NAMALWA (cell line): ENCODE measurements at places on chromosomes 1 and 21.

DNA sequence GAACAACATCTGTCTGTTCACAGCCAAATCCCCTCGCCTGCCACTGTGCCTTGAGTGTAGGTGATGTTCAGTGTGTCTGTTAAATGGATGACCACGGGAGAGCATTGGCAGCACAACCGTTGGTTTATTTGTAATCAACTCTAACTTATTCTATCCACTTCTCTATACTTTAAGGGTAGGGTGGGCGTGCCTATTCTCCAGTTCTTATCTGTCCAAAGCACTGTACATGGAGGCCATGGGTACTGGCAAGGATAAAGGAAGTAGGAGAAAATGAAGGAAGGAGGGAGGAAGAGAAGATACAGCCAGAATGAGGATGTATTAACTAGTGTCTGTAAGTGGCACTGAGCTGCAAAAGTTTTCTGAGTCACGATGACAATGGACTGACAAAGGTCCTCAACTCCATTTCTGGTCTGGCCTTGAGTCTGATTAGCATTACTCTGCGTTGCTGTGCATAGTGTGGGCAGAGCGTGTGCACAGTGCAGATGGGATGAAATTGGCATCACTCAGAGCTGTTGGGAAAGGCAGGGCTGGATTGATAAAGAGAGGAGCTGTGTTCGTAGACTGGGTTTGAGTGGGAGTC lies 7.1 kb downstream of the RHOU start:
- no peak for DNase-seq

- no peak for DNase-seq
These were observed 144.5 kb downstream of the BRINP2 start for GRCh38 chr1:177315261-177315660.

GRCh38 chr21:33755354-33755753 lies 113.1 kb downstream of the ITSN1 start:
- DNase-seq, result no peak

DNA sequence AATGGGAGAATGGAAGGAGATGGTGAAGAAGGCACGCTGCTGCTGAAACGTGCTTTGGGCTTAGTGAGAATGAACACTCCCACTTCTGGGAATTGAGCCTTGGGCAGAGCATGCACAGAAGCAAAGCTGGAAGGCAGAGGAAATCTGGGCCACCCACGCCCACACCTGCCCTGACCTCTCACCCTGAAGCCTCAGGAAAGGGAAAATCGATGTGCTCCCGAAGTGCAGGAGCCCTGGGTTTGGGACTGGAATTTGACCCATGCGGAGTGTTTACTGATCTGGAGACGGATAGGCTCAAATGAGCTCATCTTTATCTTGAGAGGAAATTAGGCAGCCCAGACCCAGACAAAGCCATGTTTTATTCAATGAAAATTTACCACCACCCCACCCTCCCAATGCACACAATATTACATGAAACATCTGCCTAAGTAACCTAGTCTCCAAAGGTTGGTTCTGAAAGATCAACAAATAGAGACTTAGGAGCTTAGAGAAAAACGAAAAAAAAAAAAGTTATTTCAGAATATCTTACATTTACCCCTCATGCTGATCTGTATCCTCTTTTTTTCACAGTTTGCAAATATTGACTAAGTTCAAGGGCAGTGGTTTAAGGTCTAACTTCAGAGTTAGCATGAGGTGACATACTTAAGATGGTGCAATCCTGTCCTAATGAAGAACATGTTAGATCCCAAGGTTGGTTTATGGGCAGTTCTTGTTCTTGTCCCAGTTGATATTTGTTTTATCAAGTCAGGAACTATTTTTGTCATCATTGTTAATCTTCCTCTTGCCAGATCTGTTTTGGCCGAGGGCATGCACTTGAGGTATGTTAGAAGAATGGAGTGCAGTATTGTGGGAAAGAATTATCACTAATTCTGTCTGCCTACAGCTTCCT lies 63.0 kb downstream of the PROX1 start:
- DNase-seq, result no peak

DNA sequence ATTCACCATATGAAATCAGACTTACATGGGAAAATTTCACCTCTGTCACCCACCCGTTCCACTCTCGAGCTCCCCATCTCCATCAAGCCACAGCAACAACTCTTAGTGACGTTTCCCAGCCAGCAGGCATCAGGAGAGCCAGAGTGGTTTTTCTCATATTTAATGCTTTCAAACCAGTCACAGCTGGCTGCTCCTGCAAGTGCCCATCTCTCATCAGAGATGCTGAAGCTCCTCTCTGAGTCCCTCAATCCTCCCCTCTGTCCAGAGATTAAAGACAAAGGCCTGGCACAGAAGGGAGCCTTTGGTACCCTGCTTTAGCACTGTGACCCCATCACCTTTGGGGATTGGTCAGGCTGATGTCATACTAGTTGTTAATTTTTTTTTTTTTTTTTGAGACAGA lies 277.3 kb downstream of the DNM3 start:
- DNase-seq, result no peak

DNA sequence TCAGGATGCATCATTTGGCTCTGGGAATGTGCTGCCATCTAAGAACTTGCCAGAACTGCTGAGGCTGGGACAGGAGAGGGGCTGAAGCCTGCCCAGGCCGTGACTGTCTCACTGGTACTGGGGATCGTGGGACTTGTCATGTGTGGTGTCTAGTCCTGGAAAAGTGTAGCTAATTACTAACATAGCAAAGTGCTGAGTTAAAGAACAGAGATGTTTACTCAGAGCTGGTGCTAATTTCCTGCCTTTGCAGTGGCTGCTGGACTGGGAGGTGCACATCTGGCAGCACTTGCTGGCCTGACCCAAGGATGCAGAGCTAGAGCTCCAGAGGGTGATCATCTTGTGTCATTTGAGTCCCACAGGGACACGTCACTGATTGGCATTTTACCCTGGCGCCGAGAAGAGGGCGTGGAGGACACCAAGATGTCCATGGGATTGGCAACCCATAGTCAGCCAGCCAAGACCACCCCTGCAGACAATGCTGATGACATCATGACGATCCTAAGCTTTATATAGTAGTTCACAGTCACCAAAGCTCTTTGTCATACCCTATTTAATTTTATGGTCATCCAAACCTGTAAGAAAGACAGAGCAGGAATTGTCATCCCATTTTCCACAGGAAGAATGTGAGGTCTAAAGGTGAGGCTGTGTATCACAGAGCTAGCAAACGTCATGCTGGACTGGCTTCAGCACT lies 110.1 kb upstream of the SLC44A3 start:
- DNase-seq, result no peak

GRCh38 chr1:109531826-109532364 lies 7.8 kb upstream of the GPR61 start:
- DNase-seq, result no peak

GRCh38 chr1:174966008-174966572 lies 33.7 kb upstream of the CACYBP start:
- no peak for DNase-seq

DNA sequence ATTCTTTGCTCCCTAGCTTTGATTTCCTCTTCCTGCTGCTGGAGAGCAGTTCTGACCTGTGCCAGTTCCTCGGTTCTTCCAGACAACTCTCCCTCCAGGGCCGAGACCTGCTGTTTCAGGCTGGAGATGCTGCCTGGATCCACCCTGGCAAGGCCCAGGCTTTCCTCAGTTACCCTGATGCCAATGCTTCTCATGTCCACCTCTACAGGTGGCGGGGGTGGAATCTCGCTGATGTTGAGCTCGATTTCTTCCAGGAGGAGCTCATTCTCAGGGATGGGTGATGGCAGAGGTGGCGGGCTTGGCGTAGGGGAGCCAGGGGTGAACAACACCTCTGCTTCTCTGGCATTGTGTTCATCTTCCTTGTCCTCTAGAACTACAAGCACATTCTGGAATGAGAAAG lies 45.3 kb downstream of the KANK4 start:
- DNase-seq, result no peak

DNA sequence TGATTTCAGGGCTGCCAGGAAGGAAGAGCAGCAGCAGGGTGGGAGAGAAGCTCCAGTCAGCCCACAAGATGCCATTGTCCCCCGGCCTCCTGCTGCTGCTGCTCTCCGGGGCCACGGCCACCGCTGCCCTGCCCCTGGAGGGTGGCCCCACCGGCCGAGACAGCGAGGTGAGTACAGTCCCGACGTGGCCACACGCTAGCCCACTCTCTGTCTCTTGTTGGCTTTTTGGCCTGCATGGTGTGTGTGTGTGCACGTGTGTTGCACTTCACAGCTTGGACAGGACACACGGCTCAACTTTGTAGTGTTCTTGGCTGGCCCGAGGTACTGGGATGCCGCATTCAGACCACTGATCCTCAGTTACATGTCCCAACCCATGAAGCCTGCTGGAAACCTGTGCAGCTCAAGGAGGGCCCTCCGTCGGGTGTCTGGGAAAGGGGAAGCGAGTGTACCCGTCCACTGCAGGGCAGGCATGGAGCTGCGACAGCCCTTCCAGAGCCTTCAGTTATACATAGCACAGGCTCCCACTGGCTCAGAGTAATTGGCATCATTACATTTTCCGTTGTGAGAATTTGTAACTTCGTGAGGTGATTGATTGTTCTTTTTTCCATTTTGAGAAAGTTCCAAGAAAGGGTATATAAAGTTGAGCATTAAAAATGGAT lies 454 bp downstream of the CORT start:
- no peak for DNase-seq

- DNase-seq, result no peak
These were observed 1652.0 kb downstream of the NCAM2 start for GRCh38 chr21:22650226-22650625.

GRCh38 chr1:226882631-226883409 lies 12.4 kb downstream of the PSEN2 start:
- DNase-seq, result peak; percentile 77

DNA sequence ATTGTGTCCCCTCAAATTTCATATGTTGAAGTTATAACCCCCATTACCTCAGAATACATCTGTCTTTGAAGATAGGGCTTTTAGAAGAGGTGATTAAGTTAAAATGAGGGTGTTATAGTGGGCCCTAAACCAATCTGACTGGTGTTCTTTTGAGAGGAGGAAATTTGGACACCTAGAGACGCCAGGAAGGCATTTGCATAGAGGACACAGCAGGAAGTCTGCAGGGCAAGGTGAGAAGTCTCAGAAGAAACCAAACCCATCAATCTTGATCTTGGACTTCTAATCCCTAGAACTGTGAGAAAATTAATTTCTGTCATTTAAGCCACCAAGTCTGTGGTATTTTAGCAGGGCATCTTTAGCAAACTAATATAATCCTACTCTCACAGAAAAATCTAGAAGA lies 13.0 kb downstream of the GOLPH3L start:
- peak; percentile 30 for DNase-seq

DNA sequence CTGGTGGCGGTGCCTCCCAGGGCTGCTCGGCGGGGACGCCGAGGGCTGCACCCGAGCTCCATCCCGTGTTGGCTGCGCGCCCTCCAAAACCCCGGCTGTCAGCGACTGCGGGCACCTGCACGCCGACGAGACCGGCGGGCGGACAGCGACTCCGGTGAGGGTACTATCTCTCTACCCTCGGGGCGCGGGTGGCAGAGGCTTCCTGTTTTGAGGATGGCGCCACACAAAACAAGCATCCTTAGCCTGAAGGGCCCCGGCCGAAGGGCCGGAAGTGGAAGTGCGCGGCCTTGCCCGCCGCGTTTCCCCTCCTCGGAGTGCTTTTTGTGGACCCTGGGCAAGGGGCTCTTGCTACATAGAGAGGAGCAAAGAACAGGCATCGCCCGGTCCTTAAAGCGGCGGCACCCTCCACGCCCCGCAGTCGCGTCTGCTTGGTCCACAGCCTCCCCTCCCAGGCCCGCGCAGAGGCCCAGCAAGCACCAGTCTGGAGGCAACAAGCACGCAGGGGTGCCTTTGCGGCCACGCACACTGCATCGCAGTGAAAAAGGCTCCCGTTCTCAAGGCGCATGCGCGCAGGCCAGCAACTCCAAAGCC lies 561 bp upstream of the COQ8A start:
- DNase-seq, result peak; percentile 85

DNA sequence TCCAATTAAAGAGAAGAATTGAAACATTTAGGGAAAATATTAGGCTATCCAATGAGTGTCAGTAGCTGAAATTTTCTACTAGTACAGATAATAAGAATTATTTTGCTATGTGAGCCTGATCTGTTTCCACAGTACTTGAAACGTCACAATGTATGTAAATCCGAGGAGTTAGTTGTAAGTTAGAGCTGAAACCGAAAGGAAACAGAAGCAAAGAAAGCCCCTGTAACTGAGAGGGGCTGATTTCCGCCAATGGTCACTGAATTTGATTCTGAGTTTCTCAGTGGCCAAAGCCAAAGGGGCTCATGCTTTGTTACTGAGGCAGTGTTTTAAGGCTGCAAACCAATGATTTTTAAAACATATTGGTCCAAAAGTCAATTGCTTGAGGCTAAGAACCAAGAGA lies 168.3 kb upstream of the DUSP10 start:
- no peak for DNase-seq

- no peak for DNase-seq
These were observed 269.5 kb downstream of the HHAT start for GRCh38 chr1:210598135-210598652.
